HFFc6 (cell line): ENCODE measurements at places on chromosomes 4 and X. TPM values are rescaled to one million over a fixed set of nuclear protein-coding genes. Genes with fewer than 3 reads are reported as not detected.

SYNPO2 gene
- 12.1 to 44.4 TPM (median 28.7 TPM) in 3 replicates for total RNA-seq

CT45A1 gene
- not detected in 3 replicates for total RNA-seq

- H3K36me3 ChIP-seq, result no peaks in the 10 kb centered on the region
- no peak overlapping the region for H3K27ac ChIP-seq
- DNase-seq, result peak; percentile 8
- H3K4me3 ChIP-seq, result no peak overlapping the region
- no peaks in the 10 kb centered on the region for H3K4me1 ChIP-seq
Observed at GRCh38 chrX:100447655-100448397, 37.8 kb upstream of the PCDH19 start.

DNA sequence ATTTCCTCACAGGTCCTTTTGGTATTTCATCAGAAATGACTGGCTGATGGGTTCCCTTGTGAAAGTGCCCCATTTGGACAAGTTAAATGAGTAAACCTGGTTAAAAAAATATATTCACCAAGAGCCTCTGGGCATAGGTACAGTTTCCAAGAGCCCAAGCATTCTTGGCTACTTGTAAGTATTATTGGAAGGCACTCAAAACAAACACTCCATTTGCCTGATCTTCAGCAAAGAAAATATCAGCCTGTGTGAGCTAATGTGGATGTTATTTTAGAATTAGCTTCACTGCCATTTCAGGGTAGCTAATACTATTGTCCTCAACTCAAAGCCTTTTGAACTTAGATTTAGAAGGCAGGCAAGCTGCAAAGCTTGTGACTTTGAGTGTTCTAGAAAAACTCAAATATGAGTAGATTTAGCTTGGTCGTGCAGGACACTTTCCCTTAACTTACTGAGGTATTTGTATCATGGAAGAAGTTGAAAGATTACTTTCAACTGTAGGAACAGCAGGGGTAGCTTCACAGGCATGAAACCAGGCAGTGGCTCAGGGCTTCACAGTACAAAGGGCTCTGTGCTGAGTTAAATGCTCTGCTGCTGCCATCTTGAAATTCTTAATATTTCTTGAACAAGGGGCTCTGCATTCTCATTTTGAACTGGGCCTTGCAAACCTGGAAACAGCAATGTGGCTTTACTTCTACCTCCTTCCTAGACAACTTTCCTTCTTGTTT lies 177.2 kb downstream of the AMELX start:
- H3K36me3 ChIP-seq, result no peaks in the 10 kb centered on the region
- peak overlapping the region; percentile 80 for H3K27ac ChIP-seq
- H3K4me3 ChIP-seq, result 0 out of 2 replicates have a peak overlapping the region, but pooled peaks have one; percentile 26
- no peaks in the 10 kb centered on the region for H3K27me3 ChIP-seq
- peaks cover 37% of the 10 kb centered on the region for H3K4me1 ChIP-seq
- DNase-seq, result peak; percentile 80

GRCh38 chrX:127519323-127519722 lies 532.9 kb downstream of the ACTRT1 start:
- no peaks in the 10 kb centered on the region for H3K27me3 ChIP-seq
- no peak overlapping the region for H3K4me3 ChIP-seq
- no peak overlapping the region for H3K27ac ChIP-seq
- H3K36me3 ChIP-seq, result no peaks in the 10 kb centered on the region
- H3K4me1 ChIP-seq, result no peaks in the 10 kb centered on the region

DNA sequence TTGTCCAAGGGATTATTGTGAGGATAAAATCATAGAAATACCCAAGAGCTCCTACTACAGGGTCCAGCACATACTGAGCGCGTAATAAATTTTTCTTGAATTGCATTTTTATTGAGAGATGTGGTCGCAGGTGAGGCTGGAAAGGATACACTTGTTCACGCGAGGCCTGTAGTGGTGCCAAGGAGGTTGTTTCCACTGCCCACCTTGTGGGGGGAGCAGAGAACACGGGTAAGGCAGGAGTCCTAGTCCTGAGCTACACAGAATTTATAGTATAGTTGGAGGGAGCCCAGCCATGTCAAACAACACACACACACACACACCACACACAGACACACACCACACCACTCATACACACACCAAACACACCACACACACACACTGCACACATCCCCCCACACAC lies 31.8 kb upstream of the CYP4V2 start:
- no peak for DNase-seq
- H3K27me3 ChIP-seq, result peaks cover 10% of the 10 kb centered on the region
- no peaks in the 10 kb centered on the region for H3K4me1 ChIP-seq
- no peak overlapping the region for H3K27ac ChIP-seq
- no peak overlapping the region for H3K4me3 ChIP-seq
